IPS DF 6.9 (cell line): ENCODE measurements at places on chromosomes 7 and 10.

GRCh38 chr10:49283491-49283890 lies 15.5 kb upstream of the C10orf71 start:
- DNase-seq, result no peak

DNA sequence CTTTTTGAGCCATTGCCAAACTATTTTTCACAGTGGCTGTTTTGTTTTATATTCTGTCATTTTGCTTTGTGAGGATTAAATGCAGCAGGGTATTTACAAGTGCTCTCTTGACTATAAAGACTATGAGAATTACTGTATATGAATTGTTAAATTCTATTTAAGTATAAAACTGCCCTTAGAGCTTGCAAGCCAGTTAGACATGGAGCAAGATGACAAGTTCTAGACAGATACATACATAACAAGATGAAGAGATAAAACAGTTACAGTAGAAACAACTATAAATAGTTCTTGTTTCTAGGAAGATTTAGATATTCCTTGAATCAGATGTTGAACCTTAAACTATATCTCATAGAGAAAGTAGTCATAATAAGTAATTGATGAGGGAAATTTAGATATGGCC lies 60.6 kb downstream of the DNAH11 start:
- DNase-seq, result no peak

- no peak for DNase-seq
Measured at GRCh38 chr7:4119848-4120247, 562.2 kb upstream of the FOXK1 start.

DNA sequence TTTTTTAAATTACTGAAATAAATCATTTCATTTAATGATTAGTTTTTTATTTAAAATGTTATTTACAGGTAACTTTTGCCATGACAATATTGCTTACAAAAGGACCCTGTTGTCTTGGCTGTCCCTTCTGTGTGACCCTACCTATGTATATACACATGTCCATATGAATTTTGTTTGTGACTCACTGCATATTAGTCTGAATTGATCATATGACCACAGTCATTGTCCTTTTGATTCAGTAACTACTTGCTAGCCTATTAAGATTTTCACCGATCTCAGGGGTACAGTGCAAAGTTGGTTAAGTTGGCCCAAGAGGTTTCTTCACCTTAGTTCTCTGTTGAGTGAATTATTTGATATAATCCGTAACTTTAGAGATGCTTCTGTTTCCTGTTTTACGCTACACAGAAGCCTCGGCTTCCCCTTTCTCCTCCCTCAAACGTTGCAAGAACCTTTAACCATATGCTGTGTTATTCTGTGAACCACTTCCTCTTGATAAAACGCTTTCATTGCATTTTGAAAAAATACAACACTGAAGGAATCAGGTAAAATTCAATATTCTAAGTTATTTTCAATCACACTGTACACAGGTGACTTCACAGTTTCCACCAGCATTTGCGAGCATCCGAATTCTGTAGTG lies 43.9 kb downstream of the APBB1IP start:
- no peak for DNase-seq

DNA sequence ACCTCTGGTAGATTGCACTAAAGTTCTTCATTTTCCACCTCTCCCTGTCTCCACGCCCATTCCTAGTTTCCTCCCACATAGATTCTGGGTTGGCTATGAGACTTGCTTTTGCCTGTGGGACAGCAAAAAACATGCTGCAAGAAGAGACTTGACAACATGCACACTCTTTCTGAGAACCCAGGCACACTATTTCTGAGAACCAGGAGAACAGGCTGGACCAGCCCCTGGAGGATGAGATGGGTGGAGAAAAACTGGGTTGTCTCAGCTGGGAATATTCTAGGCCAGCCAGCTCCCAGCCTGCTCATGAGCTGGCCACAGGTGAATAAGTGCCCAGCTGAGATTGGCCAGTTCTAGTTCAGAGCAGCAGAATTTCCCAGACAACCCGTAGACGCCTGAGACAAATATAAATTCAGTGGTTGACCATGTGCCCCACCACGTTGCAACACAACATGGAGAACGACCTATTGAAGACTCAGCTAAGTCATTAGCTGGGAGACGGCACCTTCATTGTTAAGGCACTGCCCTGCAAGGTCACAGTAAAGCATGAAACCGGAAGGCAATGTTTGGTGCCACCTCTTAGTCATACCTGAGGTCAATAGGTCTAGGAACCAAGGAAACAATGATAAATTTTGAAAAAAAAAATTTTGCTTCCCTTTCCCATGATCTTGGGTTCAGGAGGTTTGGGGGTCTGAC lies 92.7 kb upstream of the AKR1E2 start:
- no peak for DNase-seq

DNA sequence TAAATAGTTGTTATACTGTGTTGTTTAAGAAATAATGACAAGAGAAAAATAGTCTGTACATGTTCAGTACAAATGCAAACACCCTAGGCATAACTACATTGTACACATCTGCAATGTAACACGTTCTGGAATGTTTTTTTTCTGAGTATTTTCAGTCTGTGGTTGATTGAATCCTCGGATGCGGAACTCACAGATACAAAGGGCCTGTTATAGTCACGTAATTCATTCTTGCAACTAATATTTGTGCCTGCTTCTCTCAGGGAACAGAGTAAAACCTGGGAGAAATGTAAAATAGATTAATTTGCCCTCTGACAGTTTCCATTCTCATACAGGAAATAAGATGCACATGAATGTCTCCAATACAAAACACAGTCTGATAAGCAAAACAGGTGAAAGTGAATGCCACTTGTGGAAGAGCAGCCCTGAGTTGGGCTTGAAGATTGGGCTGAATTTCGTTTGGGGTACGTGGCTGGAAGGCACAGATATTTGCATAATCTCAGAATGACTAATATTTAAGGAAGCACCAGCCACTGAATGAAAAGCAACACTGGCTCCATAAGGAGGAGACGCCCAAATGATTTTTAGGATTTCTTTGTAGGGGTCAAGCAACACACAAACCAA lies 19.1 kb downstream of the DENND2A start:
- no peak for DNase-seq

GRCh38 chr10:46328853-46329689 lies 42.3 kb downstream of the ANTXRL start:
- DNase-seq, result no peak

DNA sequence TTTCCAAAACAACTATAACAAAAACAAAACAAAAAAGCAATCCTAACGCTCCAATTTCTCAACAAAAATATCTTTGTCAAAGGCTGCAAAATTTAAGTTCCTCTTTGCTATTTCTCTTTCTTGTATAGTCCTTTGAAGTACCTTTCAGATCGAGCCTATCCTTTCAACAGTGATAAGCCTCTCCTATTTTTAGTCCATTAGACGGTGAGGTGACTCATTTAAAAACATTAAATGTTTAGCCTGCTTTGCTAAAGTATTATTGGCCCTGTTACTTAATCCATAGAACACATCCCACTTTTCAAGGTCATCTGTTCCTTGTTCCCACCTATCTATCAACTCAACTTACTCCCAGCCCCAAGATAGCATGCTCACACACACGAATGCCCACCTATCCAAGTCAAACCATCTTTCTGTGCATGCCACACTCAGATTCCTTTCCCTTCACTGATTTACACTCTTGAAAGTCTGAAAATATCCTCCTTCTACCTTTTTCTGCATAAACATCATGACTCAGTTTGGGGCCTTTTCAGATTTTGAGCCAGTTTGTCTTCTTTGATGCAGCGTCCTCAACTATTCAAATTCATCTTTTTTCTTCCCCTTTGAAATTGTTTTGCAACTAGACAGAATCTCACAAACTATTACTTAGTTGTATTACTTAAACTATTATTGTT lies 224.9 kb upstream of the TMEM229A start:
- DNase-seq, result no peak

DNA sequence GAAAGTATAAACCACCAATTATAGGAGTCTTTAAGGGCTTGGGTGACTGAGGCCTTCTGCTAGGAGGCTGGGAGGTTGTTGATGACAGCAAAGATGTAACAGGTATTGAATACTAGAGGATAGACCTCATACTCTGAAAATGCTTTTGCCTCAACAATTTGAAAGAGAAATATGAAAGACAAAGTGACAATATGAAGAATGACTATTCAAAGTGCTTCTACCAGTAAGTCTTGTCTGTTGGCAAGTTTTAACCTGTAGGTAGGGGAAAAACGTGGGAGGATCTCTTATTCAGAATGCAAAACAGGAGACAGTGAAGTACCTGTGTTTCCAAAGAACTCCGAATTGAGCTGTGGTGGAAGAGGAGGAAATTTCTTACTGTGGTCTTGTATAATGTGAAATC lies 38.2 kb downstream of the GBF1 start:
- DNase-seq, result no peak

DNA sequence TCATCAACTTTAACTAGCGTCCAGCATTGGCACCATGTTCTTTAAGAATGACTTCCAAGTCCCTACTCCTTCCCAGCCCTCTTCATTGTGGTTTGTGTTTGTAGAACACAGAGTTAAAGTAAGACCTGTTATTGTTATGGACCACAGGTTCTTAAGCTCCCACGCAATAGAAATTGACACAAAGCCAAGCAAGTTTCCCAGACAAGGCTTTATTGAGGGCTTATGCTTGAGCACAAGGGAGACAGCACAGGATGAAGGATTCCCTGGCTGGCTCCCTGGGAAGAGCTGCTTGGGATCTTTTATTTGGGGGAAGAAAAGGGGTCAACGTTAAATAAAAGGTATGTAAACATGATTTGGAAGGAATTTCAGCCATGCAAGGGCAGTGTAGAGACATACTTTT lies 44.3 kb upstream of the PRKCQ start:
- no peak for DNase-seq

GRCh38 chr10:53646525-53646924 lies 873.9 kb upstream of the MBL2 start:
- no peak for DNase-seq

GRCh38 chr10:93941606-93942005 lies 47.8 kb downstream of the SLC35G1 start:
- DNase-seq, result no peak

DNA sequence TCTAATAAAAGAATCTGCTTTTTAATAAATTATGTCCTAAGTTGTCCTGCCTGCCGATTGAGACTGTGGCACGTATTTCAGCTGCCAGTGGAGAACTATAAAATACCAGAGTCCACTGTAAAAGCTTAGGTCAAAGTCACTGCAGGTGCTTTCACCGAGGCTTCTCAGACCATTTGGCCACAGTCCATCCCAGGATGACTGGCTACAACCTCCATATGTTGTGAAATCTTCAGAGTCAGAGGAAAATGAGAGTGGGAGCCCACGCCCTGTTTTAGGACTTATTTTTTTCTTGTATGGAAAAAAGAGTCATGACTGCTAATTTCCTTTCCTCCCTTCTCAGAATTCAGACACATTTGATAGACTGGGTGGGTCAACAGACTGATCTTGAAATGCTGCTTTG lies 182.9 kb downstream of the ANK3 start:
- no peak for DNase-seq
